ENCODE measurements at places on chromosomes 5 and 9.

DNA sequence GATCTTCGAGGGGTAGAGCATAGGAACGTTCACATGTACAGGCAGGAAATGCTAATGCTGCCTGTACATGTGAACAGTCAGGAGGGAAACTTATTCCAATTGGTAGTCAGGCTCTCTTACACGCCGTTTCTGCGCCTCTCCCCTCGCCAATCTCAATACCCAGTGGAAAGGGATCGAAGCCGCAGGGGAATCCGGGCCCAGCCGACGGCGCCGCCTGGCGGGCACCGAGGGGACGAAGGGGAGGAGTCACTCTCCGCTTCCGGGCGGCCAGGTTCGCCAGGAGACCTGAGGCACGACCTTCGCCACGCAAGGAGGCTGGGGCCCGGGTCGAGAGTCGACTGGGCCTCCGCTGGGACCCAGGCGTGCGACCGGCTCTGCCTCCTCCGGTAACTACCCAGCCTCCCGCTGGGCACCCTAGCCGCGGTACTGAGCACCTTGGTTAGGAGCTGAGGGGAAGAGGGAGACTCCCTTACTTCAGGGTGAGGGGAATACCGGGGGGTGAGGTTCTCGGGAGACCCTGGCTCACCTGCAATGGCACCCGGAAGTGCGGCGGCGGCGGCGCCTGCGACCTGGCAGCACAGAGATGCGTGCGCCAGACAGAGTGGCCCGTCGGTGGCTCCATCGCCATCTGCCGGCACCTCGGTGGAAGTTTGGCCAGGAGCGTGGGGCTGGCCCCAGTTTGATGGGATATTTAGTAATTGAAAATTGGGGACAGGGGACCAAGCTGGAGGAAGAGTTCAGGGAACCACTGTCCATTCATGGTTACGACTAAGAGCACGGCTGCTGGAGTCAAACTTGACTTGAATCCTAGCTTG lies at the start of gene PIGO:
PIGO (minus strand) TSS at position 557 of the 815 bp plus-strand sequence. CDS start 1,026 bp downstream, outside the sequence.
- peak; percentile 71 for DNase-seq

- DNase-seq, result no peak
Observed at GRCh38 chr5:96081276-96081858, 119.7 kb upstream of the ELL2 start.

DNA sequence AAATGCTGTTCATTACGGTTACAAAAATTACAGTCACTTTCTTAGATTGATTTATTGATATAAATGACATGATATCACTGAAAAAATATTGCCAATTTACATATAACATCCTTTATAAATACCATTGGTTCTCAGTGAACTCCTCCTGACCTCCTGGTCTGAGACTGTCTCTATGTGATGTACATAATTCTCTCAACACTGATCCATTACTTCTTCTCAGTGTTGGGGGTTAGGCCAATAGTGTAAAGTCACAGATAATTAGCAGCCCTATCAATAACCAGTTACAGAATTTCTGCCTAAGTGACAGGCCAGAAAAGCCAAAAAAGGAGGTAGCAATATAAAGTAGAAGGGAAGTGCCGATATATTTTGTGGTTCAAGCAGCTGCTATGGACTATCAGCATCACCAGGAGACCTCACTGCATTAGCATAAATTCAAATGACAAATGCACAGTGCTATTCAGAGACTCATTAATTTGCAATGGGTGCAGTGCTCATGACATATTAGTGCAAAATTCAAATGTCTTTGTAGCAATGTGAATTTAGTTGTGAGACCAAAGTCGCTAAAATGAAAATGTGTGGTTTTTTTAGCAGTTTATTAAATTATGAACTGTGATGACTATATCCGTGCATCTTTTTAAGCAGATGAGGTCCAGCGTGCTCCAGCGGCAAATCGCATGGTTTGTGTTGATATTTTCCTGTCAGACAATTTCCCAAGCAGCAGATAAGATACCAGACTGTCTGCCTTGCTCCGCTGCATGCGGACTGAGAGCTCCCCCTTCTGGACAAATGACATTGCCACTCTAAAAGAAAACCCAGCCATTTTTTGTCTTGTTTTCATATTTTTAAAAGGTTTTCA lies 144.6 kb downstream of the CETN3 start:
- peak; percentile 57 for DNase-seq

DNA sequence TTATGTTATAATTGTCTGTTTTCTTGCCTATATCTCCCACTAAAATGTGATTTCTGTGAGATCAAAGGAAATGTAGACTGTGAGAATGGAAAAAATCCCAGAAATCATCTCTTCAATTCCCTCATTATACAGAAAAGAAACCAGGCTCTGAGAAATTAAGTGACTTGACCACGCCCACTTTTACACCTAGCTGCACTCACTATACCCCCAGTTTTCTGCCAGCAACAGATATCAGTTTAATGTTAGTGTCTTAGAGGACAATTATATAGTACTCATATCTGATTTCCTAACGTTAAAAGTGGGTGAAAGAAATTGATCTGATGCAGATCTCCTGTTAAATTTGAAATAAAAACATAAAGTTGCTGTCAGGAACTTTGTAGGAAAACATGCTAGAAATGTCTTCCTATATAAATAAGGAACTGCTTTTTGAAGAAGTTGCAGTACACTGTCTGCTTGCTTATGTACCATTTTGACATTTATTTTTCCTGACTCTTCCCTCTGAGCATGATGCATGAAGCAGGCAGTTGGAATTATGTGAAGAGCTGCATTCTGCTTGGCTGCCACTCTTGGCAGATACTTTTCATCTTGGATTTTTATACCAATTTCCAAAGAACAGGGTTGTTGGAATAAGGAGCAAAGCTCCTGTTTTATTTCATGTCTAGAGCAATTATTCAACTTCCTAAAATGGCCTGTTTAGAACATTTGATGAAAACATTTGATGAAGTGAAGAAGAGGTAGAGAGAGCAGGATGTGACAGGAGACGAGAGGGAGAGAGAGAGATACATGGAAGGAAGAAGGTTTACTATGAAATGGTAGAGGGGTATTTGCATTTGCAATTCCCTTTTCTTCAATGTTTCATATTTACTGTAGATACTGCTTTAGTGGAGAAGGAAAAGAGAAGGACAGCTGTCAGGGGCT lies 57.3 kb upstream of the RICTOR start:
- DNase-seq, result no peak

DNA sequence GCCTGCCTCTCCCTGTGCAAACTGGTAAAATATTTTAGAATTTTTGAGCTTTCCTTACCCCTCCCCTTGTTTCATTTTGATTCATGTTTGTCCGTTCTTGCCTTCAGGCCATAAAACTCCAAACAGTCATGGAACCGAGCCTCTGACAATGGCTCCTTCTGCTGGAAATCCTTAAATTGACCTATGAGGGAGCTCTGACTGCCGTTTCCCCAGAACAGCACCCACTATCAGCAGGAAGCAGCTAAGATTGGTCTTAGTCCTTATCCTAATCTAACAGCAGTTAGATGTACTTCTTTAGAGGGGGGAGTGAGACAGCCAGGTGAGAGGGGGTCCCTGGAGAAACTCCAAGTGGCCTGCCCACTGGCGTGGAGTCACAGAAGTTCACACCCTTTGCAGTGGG lies 106.7 kb downstream of the FAM174A start:
- no peak for DNase-seq

GRCh38 chr9:134568116-134568515 lies 73.5 kb upstream of the COL5A1 start:
- no peak for DNase-seq

- DNase-seq, result no peak
Observed at GRCh38 chr5:38846379-38847011, 683 bp downstream of the OSMR start.

GRCh38 chr5:157721159-157721558 lies 10.1 kb upstream of the THG1L start:
- no peak for DNase-seq

DNA sequence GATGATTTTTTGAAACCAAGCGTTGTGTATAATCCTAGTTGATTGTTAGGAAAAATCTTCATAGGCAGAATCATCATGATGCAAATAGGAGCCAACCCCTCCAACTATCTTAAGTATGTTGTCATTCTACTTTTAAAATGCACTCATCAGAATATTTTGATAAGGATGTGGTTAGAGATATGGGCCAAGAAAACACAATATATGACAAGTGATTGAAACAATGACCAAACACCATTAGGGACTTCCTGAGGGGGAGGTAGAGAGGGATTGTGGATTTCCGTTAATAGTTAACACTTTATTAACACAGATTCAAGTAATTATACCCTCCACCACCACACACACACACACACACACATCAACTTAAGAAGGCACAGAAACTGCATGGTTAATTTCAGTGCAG lies 143.3 kb downstream of the ARSB start:
- no peak for DNase-seq
